ENCODE measurements at places on chromosomes 5 and 9.

DNA sequence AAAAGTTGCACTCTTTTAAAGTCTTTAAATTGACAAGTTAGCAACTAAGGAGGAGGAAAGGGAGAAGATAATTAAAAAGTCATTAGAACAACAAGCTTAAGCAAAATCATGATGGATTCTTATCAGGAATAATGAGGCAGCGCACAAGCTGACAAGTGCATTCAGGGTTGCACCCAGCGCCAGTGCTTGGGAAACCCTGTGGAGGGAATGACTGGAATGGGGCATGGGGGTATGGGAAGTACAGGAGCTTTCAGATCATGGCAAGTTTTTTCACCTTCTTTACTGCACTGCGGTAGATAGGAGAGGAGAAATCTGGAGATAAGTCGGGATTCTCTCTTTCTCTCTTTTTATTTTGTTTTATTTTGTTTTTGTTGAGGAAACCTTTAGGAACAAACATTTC lies 117.9 kb upstream of the CKMT2 start:
- no peak for DNase-seq

GRCh38 chr9:130124085-130124860 lies 47.9 kb upstream of the NCS1 start:
- no peak for DNase-seq

DNA sequence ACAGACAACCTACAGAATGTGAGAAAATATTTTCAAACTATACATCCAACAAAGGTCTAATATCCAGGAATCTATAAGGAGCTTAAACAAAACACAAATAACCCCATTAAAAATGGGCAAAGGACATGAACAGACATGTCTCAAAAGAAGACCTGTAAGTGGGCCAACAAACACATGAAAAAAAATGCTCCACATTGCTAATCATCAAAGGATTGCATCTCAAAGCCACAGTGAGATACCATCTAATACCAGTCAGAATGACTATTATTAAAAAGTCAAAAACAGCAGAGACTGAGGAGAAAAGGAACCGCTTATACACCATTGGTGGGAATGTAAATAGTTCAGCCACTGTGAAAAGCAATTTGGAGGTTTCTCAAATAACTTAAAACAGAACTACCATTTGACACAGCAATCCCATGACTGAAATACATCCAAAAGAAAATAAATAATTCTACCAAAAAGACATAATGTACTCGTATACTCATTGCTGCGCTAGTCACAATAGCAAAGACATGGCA lies 39.1 kb upstream of the C5orf63 start:
- DNase-seq = no peak

DNA sequence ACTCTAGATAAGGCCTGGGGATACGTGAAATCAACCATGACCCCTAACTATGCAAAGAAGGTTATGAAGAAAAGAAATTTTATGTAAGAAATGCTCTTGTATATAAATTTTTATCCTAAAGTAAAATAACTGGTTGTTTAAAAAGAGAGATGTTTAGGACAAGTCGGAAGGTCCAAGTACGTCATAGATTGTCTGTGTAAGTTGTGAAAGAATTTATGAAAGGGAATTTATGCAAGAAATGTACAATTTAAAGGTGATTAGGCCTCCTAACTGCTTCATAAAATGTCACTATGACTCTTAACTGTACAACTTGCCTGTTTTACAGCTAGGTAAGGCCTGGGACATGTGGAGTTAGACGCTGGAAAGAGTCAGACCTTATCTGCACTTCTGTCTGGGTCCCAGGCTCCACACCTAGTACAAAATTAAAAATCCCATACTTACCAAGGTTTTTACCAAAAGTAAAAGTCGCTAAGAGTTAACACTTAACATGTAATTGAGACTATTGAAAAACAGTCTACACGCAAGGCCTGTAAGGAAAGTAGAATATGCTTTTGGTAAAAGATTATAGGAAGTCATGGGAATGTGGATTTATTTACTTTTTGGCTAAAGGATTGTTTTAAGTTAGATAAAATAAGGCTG lies 77.4 kb downstream of the KIAA0825 start:
- no peak for DNase-seq

DNA sequence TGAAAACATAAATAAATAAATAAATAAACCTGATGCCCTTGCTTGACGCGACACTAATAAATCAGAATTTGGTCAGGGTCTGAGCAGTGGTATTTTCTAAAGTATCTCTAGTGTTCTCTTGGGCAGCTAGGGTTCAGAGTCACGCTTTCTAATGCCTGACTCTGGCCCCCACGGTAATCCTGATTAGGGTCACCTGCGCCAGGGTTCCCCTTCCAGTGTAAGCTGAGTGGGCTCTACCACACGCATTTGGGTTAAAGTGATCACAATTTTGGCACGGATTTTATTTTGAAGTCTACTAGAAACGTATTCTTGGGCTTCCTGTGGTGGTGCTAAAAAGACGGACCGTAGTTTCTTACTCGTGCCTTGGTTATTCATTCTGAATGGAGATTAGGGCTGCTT lies 651 bp downstream of the TTC1 start:
- DNase-seq = no peak

- no peak for DNase-seq
Observed at GRCh38 chr9:107667231-107668070, 177.9 kb upstream of the KLF4 start.

DNA sequence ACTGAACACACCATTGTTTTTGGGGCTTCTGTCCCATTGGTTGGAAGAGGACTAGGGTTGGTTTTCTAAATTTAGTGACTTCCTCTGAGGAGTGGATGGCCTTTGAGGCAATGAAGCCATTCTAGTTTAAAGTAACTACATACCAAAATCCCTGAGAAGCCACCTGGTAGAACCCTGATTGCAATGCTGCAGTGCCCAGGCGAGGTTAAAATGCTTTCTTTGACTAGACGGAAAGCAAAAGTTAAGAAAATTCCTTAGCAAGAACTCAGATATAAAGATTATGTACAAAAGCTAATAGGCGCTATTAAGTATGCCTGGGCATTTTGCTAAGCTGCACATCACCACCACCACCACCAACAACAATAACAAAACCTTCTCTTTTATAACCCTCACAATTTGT lies 20.6 kb downstream of the GLRX start:
- no peak for DNase-seq

- peak; percentile 54 for DNase-seq
Observed at GRCh38 chr5:2872676-2873075, 121.2 kb upstream of the IRX2 start.

GRCh38 chr5:72121052-72121779 lies 13.9 kb downstream of the MAP1B start:
- no peak for DNase-seq

DNA sequence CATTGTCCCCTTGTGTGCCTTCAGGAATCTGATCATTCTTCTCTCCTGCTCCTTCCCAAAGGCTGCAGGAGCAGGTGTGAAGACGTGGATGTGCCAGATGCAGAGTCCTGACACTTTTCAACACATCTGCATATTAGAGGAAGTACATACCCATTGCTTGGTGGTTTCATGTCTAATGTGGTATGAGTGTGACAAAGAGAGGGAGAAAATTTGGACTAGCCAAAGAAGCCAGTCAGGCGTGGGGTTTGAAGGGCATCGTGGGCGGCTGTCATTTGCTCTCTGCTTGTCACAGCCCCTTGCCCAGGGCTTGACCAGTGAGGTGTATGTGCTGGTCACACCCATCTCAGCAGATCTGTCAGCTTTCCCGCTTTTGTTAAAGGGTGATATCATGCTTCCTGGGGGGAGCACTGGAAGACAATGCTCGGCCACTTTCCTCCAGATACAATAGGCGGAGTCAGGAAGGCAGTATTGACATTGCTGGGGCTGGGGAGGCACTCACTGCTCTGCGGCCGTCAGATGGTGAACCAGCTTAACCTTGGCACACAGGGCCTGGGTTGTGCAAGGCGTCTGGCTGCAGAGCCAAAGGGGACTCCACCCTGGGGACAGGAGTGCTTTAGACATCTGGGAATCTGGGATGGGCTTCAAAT lies 8.6 kb downstream of the TEK start:
- DNase-seq = no peak

- DNase-seq = no peak
Observed at GRCh38 chr9:127415141-127415540, 9.0 kb upstream of the ZNF79 start.

DNA sequence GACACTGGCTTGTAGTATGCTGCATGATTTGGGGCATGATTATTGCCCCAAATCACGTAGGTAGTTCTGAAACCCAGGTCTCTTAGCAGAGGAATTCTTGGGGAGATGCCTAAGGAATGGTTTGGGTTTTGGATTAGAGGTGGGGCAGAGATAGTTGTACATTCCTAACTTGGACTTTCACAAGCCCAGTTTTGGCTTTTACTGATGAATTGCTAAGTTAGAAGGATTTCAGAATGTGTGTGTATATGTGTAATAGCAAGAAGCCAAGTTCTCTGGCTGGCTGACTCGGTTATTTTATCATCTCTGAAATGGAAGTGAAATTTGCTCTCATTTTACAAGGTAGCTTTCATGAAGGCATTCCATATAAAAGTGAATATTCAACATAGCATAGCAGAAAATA lies 23.8 kb upstream of the ZNF131 start:
- no peak for DNase-seq

DNA sequence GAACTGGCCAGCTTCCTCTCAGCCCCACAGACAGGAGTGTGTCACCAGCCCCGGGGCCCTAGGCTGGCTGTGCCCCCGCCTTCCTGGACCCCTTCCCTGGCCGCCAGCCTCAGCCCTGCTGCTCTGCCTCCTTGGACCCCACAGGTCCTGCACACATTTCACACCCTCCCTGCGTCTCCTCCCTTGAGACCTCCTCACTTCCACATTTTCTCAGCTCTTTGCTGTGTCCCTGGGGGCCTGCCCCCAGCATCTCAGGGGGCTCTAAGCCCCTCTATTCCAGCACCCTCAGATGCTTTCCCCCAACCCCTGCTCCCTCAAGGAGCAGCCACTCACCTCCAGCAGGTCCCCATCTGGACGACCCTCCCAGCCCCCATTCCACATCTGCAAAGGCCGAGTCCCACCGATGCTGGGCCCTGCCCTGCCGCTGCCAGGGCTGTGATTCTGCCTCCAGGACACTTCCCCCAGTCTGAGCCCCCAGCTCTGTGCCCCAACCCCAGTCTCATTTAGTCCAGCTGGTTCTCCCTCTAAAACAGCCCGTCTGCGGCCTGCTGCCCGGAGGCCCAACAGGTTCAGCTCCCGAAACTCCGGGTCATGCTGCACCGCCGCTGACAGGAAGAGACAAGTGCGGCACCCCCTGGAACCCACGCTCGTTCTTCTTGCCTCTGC lies 4.2 kb downstream of the SLC34A3 start:
- no peak for DNase-seq

- peak; percentile 37 for DNase-seq
Observed at GRCh38 chr5:43412156-43412555, at the start of gene CCL28. TSS of gene CCL28 (minus strand) at chr5:43412391. CDS start at chr5:43412316, 75 bp downstream.
